Stimulated activated CD8-positive, alpha-beta memory T cell treated with anti-CD3 and anti-CD28 coated beads, Interleukin-4, amount 100 ng/mL, for 1 hour (primary cell): ENCODE measurements at places on chromosomes 1 and 21.

DNA sequence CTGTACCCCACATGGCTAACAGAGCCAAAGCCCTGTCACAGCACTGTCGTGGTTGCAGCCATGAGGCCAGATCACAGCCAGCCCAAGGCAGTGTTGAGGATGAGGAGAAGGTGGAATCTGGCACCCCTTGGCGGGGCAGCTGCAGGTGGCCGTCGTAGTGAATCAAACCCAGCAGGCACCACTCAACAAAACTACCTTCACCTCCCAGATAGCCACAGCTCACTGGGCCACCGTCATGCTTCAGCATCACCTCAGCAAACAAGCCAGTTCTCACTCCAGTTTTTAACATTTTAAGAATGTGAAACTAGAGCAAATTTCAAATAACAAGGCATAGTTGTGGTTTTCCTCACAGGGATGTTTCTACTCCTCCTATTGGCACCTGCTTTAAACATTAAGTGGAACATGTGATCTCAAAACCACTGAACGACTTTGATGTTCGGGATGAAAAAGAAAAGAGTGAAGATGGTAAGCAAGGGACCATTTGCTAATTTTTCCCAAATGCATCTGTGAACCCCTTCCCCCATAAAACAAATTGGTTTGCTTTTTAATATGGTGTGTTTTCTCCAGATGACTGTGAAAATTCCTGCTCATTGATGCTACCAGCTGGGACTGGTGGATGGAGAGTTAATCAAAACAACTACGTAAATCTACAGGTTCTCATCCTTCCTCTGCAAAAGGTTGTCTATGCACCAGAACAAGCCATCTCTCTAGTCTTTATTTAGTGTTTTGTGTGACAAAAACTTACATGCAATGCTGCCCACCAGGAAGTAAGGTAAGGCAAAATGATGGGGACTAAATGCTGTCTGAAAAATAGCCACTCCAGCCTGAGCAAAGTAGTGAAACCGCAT lies 45.5 kb downstream of the TOR1AIP2 start:
- no peak for DNase-seq

- no peak for DNase-seq
Measured at GRCh38 chr1:109764561-109765482, 1.1 kb upstream of the EPS8L3 start.

DNA sequence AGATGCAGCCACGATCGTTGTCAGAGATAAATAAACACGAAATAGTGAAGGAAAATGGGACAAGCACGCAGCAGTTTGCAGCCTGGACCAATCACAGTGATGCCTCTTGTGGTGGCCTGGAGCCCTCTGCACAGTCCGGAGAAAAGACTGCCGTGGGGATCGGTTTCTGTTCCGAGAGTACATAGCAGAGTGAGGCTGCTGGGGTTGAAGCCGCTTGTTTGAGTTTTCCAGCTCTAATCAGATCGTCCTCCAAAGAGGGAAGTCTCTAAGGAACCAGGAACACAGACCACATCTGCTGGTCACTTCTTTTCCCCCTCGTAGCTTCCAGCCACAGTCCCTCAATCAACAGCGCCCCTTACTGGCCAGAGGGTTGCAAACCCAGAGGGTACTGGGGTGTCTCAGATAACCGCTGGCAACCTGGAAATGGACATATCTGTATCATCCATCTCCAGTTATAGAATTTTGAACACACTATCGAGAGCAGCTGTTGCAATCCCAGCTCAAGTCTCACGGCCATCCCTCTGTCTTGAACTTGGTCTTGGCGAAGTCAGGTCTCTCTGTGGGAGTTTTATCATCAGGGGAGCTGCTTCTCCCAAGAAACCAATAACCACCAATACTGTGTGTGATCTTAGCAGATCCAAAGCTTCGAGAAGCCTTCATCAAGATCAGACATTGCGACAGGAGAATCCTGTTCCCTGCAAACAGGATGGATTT lies 57.4 kb downstream of the OLIG1 start:
- DNase-seq, result peak; percentile 18

- DNase-seq, result no peak
Measured at GRCh38 chr1:183566026-183566425, 24.2 kb downstream of the NCF2 start.

- DNase-seq, result no peak
Measured at GRCh38 chr1:4034318-4034887, 134.3 kb upstream of the C1orf174 start.

- DNase-seq, result no peak
Measured at GRCh38 chr1:207691841-207692240, 46.9 kb downstream of the CR1L start.

- no peak for DNase-seq
Measured at GRCh38 chr1:222331340-222331739, 216.6 kb downstream of the HHIPL2 start.

GRCh38 chr1:102097451-102097850 lies 100.7 kb upstream of the OLFM3 start:
- DNase-seq, result no peak
